ENCODE measurements at places on chromosomes 13 and 19.

DNA sequence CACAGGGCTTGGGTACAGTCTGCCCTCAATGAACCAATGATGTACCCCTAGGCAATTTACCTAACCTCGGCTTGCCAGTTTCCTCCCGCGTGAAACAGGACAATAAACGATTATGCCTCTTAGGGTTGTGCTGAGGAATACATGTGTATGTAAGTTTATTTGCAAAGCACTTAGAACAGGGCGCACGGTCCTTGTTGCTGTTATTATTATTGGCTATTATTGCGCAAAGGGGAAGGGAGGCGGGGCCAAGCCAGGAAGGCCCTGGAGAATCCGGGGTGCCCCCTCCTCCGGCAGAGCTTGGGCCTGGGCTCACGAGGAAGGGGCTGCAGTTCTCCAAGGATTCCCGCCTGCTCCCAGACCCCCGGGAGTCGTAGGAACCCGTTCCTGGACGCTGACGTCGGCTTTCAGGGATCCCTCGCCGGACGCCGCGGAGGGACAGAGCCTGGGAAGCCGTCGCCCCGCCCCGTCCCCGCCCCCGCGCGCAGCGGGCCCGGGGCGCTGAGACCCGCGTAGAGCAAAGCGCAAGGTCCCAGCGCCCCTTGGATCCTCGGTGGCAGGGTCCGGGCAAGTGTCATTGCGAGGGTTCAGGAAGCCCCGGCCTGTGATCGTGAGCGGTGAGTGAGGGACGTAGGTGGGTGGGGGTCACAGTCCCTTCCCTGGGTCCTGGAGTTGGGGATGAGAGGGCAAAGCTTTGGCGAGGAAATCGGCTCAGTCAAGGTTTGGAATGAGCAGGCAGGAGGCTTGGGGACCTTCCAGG, at the start of gene TMEM91:
Gene TMEM91 (plus strand): TSS at position 293 of the 757 bp plus-strand sequence. CDS start 1,777 bp downstream, outside the sequence.
- no peak for DNase-seq

DNA sequence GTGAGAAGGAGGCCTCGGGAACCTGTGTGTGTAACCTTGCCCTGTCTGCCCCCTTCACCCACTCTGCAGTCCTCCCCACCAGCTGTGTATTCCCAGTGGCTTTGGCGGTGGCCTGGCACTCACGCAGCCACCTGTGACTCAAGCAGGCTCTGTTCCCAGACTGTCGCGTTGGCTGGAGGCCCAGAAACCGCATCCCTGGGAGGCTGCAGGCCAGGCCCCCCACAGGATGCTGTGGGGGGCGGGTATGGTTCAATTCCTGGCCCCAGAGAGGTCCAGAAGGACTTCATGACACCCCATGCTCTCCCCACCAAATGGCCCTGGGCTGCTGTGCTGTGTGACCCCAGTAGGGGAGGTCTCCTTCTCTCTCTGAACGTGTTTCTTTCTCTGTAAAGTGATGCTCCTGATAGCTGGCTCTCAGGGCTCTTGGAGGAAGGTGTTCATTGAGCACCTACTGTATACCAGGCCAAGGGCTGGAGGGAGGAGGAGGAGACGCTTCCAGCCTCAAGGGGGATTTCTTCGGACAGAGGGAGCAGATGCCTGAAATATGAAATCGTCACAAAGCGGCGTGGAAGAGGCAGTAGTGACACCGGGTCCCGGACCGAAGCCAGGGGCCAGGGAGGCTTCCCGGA, 1.9 kb upstream of the LINGO3 start:
- no peak for DNase-seq

DNA sequence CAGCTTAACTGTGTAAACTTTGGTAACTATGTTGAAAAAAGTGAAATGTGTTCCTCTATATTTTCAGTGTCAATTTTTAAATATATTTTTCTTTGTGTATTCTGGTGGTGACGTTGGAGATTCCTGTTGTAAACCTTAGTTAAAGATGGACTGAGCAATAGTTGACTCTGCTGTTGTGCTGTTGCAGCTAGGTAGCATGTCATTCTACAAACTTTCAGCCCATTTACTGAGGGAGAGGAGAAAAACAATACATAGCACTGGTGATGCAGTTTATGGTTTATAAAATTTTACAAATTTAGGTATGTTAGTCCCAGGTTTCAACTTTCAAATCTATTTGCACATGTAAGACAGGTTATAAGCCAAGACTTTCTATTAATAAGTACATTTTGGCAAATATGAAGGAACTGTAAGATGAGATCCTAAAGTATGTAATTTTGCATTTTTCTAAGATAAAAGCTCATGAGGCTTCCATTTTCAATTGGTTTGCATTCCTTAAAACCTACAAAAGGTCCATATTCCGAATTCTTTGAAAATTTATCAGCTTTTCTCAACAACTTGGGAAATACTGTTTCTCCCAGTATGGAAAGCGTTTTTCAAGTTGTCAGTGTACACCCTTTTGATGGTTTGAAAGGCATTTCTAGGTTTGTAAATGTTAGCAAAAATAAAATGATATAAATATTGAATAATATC, 1.5 kb downstream of the NDFIP2 start:
- DNase-seq, result no peak

- DNase-seq, result no peak
Measured at GRCh38 chr13:67140006-67140405, 90.1 kb downstream of the PCDH9 start.

DNA sequence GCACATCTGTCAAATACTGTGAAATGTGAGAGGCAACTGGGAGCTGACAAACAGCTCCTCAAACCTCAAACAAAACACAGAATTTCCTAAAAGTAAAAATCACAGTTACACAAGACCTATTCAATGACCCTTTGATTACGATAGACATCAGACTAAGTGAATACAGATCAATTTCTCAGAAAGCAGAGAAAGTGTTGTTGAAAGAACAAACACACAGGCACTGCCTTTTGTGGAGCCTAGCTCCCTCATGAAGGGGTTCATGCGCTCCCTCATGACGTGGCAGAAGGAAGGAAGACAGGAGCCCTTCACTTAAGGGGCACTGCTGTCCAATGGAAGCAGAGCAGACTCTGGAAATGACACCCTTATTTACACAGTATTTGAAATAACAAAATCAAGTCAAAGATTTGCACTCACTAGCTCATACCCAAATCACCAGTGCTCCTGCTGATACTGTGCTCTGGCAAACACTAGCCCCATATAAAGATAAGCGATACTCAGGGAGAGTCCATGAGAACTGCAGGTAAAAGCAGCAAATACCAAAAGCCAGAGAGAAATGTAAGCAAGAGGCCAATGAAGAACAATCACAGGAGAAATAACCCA, 144.9 kb downstream of the KLF12 start:
- DNase-seq, result no peak

DNA sequence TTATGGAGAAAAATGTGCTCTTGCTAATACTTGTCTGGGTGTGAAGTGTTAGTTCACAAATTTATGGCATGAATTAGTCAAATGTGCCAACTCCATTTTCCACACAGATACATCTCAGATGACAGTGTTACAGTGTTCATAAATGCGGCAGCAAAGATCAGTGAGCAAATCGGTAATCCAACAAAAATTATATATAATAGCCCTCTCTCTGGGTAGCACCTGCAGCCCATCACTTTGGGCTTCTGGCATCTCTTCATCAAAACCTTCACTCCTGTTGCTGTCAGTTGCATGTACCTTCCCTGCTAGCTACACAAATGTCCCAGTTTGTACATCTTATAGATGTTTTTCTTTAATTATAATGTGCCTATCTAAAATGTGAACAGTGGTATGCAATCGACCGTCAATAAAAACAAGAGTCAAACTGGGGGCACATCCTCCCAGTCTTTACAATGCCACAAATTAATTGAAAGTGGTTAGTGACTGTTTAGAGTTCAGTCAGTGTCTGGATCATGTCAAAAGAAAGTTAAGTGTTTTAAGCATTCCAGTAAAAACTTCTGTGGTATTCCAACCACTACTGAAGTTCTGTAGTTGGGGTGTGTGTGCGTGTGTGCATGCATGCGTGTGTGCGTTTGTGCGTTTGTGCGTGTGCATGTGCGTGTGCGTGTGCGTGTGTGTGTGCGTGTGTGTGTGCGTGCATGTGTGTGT, 448.9 kb downstream of the DCT start:
- no peak for DNase-seq

DNA sequence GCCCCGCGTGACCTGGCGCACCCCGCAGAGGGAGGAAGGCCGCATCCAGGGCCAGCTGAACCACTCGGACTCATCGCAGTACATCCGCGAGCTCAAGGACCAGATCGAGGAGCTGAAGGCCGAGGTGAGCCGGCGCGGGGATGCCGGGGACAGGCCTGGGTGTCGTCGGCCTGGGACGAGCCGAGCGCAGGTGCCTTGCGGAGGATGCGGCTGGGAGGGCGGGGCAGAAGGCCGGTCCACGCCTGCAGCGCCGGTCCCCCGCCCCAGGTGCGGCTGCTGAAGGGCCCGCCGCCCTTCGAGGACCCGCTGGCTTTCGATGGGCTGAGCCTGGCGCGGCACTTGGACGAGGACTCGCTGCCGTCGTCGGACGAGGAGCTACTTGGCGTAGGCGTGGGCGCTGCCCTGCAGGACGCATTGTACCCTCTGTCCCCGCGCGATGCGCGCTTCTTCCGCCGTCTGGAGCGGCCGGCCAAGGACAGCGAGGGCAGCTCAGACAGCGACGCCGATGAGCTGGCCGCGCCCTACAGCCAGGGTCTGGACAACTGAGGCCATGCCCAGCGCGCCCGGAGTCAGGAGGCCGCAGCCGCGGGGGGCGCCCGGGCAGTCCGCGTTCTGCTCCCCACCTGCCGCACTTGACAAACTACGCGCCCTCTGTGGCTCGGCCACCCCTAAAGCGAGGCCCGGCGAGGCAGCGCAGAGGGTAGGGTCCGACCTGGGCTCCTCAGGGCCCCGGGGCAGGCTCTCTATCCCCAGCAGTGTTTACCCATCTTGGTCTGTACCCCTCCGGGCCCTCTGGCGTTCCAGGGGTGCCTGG, 10.8 kb downstream of the PRR36 start:
- DNase-seq, result no peak

DNA sequence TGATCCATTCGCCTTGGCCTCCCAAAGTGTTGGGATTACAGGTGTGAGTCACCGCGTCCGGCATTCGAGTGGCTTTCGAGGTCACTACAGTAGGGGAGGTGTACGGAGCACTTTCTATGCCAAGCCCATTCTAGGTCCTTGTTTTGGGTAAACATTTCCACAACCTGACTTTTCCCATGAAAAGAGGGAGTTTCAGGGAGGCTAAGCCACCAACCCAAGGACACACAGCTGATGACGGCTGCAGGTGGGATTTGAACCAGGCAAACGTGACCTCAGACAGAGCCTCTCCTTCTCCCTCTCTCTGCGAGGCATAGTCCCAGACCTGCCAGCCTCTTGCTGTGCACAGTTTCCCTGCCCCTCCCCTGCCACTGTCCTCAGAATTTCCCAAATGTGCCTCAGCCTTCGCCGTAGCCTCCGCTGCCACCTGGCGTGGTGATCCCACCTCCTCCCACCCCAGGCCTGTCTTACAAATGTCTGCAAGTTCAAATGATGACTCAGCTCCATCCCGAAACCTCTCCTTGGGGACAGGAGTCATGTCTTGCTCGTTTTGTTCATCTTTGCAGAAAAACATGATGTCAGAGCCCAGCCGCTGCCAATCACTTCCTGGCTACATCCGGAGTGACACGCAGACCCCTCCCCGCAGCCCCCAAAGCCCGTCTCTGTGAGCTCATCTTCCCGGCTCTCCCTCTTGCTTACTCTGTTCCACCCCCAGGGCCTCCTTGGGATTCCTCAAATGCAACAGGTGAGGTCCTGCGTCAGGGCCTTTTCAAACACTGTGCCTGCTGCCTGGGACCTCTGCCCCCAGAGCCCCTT, 6.6 kb upstream of the GADD45B start:
- DNase-seq, result no peak

DNA sequence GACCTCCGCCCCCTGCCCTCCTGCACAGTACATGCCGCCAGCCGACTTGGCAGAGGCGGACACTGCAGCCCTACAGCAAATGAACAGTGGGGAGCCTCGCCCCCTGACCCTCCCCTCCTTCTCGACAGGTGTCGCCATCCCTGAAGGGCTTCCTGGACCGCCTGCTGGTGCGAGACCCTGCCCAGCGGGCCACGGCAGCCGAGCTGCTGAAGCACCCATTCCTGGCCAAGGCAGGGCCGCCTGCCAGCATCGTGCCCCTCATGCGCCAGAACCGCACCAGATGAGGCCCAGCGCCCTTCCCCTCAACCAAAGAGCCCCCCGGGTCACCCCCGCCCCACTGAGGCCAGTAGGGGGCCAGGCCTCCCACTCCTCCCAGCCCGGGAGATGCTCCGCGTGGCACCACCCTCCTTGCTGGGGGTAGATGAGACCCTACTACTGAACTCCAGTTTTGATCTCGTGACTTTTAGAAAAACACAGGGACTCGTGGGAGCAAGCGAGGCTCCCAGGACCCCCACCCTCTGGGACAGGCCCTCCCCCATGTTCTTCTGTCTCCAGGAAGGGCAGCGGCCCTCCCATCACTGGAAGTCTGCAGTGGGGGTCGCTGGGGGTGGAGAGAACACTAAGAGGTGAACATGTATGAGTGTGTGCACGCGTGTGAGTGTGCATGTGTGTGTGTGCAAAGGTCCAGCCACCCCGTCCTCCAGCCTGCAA, 18.3 kb upstream of the NCCRP1 start:
- no peak for DNase-seq

GRCh38 chr19:31272583-31273106, 76.6 kb downstream of the TSHZ3 start:
- no peak for DNase-seq

DNA sequence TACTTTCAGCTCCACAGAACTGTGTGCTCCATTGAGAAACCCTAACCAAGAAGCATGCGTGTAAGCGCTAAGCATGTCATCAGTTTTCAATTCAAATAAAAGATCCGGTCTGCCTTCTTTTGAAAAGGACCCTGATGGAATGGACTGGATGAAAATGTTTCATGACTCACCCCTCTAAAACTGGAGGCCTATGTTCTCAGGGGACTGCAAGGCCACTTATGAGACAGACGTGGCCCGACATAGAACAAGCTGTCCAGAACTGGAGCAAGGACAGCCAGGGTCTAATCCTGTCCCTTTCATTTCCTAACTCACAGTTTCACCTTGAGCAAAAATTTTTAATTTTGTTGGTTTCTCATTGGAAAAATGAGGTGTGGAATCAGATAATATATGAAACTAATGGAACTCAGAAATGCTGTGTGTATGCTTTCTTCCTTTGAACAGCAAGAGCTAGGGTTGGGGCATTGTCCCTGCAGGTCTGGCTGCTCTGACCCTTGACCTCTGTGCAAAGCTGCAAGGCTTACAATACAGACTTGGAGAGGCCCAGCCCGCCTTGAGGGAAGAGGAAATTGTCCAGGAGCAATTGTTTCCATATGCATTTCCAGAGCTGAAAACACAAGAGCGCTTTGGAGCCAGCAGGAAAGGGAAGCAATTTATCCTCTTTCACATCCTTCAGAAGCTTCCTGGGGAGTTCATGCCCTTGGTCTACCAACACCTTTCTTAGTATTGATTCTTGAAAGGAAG, 553.4 kb upstream of the KLF12 start:
- no peak for DNase-seq
